AG20443 (cell line): ENCODE measurements at places on chromosomes 7 and 10.

DNA sequence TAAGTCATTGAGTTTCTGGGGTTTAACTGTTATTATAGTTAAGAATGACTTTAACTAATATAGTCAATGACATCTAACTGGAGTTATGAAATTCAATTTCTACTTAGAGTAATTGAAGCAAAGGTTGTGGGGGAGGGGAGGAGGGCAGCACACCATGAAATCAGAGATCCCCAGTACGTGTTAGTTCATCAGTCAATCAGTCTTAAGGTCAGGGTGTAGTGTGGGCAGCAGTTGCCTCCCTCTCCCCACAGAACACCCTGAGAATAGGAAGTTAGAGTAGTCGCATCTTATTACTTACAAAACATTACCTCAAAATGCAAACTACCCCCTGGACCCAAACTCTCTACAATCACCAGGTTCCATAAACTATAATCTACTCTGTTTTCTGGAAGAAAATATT is 7.0 kb upstream of the HPS1 start:
- DNase-seq = no peak

DNA sequence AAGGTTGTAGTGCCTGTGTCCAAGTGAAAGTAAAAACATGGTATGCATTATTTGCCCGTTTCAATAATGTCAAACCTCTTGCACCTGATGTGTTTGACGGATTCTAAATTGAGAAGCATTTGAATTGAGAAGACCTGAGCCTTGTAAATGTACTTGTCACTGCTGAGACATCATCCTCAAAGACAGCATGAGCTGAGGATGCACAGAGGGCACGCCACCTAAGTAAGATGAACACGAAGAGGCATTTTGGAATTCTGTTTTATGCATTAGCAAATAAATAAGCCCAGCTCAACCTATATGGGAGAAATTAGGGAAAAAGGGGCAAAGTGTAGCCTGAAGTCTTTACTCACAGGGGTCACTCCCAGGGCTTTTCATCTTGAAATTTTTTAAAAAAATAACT is 73.8 kb upstream of the SORCS1 start:
- no peak for DNase-seq

DNA sequence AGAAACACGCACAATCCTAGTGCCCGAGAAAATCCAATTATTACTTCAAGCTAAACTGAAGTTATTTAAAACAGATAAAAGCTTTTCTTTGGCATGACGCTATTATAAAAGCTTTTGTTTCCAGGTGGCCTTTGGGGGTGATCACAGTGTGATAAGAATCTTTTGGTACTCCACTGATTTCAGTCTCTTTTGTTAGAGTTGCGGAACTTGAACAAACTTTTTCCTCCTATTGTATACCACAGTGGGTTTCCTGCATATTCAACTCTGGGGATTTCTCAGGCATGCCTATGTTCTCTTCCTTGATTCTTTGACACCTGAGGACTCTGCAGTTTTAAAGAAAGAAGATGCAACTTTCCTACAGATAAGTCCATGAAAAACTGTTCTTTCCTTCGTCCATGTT is 99.7 kb upstream of the PITRM1 start:
- DNase-seq = no peak

GRCh38 chr7:2958416-2959102 is 85.1 kb downstream of the CARD11 start:
- no peak for DNase-seq

DNA sequence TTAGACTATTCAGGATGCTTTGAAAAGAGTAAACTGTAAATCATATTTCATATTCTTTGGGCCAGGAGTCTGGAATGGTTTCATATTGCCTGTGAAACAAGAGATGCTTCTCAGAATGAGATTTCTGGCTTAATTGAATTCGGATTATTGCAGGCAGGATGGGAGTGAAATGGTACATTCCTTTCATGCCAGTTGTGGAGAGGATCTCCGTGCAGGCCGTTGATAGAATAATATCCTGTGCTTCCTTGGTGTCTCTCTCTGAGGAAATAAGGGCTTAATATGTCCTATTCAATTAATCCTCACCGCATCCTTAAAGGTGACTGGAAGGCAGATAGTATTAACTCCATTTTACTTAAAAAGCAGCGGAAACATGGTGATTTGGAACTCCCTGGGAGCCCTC is 56.6 kb downstream of the CUX1 start:
- DNase-seq = no peak
